Trophoblast cell (in vitro differentiated cells and primary cell): ENCODE measurements at places on chromosomes 11 and 22.

GRCh38 chr22:36134182-36134581, 26.4 kb downstream of the APOL3 start:
- no peak for DNase-seq

GRCh38 chr11:96167203-96167758, 175.7 kb downstream of the MAML2 start:
- DNase-seq: no peak

- no peak for DNase-seq
These were observed 9.4 kb downstream of the CHADL start for GRCh38 chr22:41231369-41231768.

- DNase-seq: no peak
These were observed 346.6 kb downstream of the AASDHPPT start for GRCh38 chr11:106424111-106424510.

- DNase-seq: no peak
These were observed 320.7 kb downstream of the TMEM135 start for GRCh38 chr11:87358461-87358860.

GRCh38 chr11:45870706-45871105, 14.7 kb upstream of the MAPK8IP1 start:
- no peak for DNase-seq

DNA sequence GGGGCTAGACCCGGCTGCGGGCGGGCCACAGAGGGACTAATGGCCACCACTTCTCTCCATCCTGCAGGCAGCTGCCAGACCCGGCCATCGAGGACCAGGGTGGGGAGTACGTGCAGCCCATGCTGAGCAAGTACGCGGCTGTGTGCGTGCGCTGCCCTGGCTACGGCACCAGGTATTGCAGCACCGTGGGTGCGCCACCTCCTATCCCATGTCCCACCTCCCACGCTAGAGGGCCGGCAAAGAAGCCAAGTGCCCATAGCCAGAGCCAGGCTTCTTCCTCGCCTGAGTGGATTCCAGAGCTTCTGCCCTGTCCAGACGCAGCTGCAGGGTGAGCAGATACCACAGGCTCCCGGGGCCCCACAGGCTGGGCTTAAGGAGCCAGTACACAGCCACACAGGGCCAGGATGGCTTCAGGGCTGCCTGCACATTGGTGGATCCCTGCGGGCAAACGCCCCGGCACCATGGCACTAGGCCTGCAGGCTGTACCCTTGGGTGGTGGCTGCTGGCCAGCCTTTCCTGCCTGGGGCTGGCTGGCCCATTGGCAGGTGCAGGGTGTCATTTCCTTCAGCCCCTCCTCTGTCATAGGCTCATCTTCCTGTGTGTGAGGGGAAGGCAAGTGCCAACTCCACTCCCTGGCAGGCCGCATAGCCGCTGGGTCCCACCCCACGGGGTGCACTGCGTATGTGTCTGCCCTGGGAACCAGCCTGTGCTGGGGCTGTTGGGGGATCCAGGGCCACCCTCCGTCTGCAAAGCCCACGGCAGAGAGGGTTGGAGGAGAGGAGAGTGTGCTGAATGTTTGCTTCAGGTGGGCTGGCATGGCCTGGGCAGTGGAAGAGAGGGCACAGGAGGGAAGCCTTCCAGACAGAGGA, 16.5 kb upstream of the DGCR8 start:
- no peak for DNase-seq

- no peak for DNase-seq
These were observed 6.8 kb downstream of the CECR2 start for GRCh38 chr22:17375914-17376614.

DNA sequence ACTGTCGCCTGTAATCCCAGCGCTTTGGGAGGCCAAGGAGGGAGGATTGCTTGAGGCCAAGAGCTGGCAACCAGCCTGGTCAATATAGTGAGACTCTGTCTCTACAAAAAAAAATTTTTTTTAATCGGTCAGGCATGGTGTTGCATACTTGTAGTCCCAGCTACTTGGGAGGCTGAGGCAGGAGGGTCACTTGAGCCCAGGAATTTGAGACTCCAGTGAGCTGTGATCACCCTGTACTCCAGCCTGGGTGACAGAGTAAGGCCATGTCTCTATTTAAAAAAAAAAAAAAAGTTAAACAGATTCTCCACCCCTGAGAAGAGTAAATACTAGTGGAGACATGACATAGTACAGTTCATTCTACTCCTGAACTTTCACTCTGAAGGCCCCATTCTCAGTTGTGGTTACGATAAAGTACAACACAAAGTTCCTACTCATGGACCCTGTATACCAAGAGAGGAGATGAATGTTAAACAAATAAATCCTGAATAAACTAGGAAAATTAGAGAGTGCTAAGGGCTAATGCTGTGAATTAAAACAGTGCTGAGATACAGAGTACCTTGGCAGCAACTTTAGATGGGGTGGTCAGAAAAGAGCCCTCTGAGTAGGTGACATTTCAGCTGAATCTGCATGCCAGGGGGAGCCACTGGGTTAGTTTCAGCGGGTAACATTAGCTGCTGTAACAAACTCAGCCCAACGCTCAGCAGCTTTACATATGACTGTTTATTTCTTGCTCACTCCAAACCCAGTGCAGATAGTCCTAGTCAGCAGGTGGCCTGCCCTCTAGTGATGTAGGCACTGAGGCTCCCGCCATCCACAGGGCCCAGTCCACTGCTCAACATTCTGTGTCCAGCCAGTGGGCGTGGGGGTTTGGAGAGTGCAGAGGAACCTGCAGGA, 75.1 kb downstream of the DBX1 start:
- no peak for DNase-seq
